ENCODE measurements at places on chromosomes 16 and 17.

- no peak for DNase-seq
Observed at GRCh38 chr17:79969906-79970305, 65.8 kb downstream of the TBC1D16 start.

- DNase-seq = no peak
Observed at GRCh38 chr17:40361925-40362695, 2.4 kb downstream of the GJD3 start.

GRCh38 chr16:11583166-11583565 is 3.6 kb downstream of the LITAF start:
- DNase-seq = no peak

GRCh38 chr16:5490499-5490898 is 392.9 kb upstream of the EEF2KMT start:
- no peak for DNase-seq

DNA sequence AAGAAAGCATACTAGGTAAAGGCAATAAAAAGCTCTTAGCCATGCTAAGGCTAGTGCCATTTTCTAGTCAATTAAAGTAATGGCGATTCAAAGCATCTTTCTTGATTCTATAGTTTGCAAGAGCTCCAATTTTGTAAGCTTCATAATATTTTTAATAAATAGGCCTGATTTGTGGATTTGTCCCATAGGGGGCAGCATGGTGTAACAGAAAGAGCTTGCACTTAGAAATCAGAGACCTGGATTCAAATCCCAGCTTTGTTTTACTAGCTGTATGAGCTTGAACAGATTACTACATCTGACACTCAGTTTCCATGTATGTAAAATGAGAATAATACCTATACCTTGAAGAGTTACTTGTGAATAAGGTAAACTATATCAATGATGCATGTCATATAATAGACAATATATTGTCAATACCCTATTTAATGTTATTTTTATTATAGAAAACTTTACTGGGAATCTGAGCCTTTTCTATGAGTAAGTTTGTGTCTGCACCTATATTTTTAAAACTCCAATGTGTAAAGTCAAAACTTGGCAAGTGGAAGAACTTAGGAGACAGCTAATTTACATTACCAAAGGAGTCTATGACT is 93.6 kb upstream of the NOG start:
- DNase-seq = no peak

- no peak for DNase-seq
Observed at GRCh38 chr17:68425979-68426378, 31.3 kb downstream of the WIPI1 start.

DNA sequence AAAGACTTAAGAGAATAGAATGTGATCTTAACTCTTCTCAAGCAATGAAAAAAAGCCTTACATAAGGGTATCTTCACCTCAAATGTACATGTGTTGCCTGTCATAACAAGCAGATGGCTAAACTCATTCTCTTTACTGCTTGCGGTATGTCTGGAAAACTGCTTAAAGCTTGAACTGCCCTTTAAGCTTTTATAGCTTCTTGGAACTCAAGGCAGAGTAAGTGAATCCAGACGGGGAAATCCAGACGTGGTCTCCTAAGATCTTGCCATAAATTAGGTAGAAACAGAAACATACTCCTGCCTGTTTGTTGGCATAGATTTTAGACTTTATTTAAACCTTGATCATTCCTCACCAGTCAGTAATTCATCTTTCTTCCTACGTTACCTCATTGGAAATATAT is 19.6 kb downstream of the CLUAP1 start:
- no peak for DNase-seq

- DNase-seq = no peak
Observed at GRCh38 chr16:69937465-69937951, 13.6 kb upstream of the CLEC18A start.

- DNase-seq = no peak
Observed at GRCh38 chr16:78961464-78961863, 639.1 kb downstream of the MAF start.

DNA sequence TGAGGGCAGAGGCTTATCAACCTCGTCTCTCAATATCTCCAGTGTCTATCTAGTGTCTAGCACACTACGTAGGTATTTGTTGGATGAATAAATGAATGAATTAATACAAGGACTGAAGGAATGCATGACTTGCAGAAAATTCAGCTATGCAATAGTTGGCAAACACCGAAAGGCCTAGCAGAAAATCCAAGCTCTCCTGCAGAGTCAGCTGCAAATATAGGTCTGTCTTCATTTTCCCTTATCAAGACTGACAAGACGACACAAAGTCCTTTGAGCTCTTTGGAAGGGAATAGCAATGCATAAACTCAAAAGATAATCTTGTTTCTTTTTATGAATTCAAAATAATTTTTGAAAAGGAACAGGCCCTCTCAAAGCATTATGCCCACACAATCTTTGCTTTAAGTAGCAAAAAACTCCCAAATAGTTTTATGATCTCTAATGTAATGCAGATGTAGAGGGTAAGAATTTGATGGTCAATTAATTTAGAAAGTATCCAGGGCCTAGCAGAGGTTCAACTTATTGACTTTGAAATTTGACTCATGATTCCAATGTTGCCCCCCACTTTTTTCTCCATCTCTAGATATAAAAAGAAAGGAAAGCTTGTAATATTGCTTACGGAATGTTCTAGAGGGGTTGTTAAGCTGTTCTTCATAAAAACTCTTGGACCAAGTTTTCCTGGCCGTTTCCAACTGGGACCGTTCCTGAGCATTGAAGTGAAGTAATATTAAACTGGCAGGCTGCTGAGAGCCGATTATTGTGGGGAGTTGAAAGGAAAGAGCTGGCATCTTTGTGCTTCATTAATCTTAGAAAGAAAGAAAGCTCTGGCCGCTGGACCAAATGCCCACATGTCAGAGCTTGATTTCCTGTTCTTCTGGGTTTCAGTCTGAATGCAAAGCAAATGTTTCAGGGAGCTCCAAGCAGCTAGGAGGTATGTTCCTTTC is 227.3 kb downstream of the HS3ST3A1 start:
- no peak for DNase-seq

- no peak for DNase-seq
Observed at GRCh38 chr17:82239401-82239925, 10.6 kb downstream of the SLC16A3 start.

GRCh38 chr16:5932906-5933305 is 835.3 kb upstream of the EEF2KMT start:
- no peak for DNase-seq

DNA sequence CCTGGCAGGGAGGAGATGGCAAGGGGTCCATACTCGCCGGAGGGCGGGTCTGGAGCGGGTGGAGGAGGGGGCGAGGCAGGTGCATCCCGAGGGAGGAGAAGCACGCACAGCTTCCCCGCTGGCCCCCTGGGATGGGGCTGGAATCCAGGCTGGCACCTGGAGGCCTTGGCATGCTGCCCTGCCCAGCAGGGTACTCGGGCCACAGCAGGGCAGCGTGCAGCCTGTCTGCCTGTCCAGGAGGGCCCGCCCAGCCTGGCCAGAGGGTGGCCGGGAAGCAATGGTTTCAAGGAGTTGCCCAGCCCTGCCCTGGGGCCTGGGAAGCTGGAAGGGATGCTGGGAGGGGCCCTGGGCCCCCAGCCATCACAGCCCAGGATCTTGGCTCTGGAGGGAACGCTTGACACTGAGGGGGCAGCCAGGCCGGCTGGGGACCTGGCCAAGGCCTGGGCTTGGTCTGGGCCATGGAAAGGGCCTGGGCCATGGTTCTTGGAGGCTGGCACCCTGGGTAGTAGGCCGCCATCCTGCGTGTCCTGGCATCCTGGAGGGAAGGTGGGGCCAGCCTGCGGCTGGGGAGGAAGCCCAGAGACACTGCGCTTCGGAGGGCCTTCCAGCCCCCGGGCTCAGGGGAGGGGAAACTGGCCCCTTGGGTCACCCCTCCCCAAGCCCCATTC is 1.1 kb downstream of the GLIS2 start:
- no peak for DNase-seq

DNA sequence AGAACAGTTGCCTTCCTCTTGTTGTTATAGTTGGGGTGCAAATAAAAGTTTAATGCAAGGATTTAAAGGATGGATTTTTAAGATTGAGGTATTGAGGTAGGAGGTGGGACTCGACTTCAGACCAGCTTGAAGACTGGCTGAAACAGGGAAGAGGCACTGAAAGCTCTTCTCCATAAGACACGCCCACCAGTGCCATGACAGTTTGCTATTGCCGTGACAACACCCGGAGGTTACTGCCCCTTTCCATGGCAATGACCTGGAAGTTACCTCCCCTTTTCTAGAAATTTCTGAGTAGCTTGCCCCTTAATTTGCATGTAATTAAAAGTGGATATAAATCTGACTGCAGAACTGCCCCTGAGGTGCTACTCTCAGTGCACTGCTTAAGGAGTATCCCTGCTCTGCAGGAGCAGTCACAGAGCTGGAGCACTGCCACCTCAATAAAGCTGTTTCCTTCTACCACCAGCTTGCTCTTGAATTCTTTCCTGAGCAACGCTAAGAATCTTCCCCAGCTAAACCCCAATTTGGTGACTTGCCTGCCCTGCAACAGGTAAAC is 122.6 kb downstream of the SHISA6 start:
- DNase-seq = no peak

DNA sequence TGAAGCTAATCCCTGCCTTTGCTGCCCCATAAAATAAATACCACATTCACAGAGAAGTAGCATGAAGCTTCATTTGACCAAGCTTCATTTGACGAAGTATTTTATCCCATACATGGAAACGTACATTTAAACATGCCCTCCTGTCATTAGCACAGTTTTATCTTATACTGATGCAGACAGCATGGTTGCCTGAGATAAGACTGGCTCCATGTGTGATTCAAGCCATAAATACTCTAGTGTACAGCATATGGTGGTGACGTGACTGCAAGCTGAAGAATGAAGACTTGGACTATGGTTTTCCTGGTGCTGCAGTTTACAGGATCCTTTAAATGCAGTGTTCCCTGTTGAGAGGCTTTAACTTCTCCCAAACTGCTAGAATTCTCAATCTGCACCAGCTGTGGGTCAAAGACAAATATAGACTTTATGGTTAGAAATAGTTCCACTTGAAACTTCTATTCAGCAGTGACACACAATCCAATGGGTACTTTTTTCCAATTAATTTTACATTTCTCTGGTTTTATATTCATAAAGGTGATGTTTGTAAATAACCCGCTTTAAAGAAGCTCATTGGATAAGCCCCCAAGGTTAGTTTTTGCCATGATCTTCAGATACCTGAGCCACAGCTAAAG is 64.9 kb downstream of the CYB561 start:
- DNase-seq = no peak

GRCh38 chr17:42514279-42514678 is 21.8 kb upstream of the NAGLU start:
- DNase-seq = no peak

DNA sequence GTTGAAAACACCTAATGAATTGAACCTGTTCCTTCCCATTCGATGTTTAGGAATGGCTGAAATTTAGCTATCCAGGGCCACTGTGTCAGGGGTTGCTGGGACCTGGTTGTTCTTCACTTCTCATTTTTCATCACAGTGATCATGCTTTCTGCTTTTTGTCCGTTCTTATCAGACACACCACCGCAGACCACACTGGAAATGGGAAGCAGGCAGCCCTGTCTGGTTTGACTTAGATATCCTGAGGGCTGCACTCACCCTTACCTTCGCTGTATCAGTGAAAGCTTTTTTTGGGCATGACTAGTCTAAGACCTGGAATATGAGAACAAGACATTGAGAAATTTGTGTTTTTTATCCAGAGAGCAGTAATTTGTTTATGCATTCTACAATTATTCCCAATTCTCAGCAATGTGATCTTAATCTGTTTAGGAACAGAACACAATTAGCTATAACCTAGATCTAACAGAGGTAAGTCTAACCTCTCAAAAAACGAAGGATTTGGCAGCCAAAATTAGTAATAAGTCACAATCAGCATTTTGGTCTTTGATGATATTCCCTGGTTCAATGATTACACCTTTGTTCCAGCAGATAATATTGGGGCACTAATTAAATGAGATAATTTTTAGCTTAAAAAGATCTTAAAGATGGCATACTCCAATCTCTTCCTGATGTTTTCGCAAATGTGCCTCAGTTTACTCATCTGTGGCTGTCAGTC is 126.0 kb upstream of the GOT2 start:
- DNase-seq = no peak

DNA sequence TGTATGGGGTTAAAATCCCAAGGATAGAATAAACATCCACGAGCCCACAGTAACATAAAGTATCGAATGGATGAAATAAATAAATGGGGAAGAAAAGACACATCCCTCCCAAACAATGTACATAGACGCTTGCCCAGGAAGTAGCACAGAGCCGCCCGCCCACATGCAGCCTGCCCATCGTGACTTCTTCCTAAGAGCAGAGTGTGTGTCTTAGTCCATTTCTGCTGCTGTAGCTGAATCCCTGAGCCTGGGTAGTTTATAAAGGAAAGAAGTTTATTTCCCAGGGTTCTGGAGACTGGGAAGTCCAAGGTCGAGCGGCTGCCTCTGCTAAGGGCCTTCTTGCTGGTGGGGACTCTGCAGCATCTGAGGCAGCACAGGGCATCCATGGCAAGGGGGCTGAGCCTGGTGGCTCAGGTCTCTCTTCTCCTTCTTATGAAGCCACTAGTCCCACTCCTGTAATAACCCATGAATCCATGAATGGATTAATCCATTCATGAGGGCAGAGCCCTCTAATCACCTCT is 39.4 kb upstream of the ZNF469 start:
- no peak for DNase-seq

DNA sequence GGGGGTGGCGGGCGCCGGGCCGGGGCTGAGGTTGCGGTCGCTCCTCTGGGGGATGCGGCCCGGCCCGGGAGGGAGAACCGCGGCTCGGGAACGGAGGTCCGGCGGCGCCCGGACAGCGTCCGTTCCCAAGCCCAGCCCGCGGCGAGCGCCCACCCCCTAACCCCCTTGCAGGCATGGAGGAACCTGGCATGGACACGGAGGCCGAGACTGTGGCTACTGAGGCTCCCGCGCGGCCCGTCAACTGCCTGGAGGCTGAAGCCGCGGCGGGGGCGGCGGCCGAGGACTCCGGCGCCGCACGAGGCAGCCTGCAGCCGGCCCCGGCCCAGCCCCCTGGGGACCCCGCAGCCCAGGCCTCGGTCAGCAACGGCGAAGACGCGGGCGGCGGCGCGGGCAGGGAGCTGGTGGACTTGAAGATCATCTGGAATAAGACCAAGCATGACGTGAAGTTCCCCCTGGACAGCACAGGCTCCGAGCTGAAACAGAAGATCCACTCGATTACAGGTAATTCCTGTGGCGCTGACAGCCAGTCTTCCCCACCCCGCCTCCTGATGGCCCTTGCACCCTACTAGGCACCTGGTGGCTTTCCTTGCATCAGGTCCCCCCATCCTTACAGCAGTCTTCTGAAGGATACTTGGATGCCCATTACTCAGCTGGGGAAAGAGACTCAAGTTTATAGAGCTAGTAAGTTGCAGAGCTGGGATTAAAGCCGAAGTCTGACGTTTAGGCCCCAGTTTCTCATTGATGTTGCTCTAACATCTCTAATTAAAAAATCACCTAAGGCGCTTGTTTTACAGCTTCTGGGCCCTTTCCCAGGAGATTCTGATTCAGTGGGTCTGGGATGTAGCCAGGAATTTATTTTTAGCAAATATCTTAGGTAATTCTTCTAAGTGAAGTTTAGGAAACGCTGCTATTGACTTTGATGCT is 514 bp downstream of the UBFD1 start:
- DNase-seq = no peak

- no peak for DNase-seq
Observed at GRCh38 chr17:44115585-44116415, 7.6 kb downstream of the HDAC5 start.

Measured in breast epithelium (tissue), 4 donors.